Activated CD4-positive, alpha-beta T cell treated with anti-CD3 and anti-CD28 coated beads, Interleukin-2, amount 50 U/mL, for 4 hours (primary cell): ENCODE measurements at places on chromosomes 2 and 18.

DNA sequence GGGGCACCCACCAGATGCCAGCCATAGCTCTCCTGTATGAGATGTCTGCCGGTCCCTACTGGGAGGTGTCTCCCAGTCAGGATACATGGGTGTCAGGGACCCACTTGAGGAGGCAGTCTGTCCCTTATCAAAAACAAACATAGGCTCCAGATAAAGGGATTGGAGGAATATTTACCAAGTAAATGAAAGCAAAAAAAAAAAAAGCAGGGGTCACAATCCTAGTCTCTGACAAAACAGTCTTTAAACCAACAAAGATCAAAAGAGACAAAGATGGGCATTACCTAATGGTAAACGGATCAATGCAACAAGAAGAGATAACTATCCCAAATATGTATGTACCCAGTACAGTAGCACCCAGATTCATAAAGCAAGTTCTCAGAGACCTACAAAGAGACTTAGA is 640.0 kb upstream of the LRRTM4 start:
- no peak for DNase-seq

DNA sequence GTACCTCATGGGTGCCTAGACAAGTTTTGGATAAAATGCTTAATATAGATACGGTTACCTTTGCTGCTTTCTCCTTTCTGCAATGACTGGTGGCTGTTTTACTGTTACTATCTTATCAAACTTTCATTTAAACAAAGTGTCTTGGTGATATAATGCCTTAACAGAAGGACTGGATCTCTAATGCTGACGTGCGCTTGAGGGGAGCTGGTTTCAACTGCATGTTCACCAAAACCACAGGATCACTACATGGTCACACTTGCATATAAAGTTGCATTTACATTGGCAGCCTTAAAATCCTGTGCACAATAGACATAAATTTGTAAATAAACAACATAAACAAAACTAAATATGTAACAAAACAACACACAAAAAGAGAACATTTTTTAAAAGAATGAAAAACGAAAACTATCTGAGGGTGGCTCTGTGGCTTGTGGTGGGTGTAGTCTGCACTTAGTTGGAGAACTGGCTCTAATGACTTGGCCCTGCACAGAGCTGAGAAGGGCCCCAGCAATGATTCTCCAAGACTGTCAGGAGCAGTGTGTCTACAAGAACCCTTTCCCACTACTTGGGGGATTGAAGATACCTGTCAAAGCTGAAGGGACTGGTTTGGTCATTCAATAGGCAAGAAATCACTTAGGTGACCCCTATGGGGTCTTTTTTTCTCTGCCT is 135.5 kb downstream of the UXS1 start:
- DNase-seq, result no peak

DNA sequence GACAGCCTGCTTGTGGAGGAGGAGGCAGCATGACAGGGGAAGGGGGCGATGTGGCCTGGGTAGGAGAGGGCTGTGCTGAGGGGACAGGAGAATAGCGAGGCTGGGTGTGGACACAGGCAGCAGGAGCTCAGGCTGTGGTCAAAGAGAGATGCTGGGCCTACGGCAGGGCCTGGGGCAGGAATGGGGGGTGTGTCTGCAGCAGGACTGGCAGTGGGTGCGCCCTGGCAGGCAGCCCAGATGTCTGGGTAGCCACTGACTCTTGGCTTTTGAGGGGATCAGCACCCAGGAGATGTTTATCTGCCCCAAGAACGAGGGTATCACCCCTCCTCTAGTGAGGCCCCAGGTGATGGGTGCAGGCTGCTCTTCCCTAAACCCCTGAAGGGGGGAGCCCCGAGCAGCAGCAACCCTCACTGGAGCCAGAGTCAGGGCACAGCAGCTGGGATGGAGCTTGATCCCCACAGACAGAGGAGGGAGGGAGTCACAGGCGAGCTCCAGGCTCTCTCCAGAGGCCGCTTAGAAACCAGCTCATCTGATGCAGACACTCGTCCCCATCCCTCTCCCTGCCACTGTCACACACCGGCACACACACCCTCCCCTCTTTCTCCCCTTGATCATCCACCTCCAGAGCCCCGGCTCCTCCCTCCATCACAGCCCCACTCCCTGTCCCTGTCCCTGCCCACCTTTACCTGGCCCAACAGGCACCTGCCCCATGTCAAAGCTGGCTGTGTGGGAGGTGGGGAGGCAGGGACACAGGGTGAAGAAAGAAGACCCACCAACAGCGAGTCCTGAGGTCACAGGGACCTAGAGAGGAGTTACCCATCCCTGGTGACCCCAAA is 29.8 kb upstream of the TNS1 start:
- DNase-seq, result no peak

DNA sequence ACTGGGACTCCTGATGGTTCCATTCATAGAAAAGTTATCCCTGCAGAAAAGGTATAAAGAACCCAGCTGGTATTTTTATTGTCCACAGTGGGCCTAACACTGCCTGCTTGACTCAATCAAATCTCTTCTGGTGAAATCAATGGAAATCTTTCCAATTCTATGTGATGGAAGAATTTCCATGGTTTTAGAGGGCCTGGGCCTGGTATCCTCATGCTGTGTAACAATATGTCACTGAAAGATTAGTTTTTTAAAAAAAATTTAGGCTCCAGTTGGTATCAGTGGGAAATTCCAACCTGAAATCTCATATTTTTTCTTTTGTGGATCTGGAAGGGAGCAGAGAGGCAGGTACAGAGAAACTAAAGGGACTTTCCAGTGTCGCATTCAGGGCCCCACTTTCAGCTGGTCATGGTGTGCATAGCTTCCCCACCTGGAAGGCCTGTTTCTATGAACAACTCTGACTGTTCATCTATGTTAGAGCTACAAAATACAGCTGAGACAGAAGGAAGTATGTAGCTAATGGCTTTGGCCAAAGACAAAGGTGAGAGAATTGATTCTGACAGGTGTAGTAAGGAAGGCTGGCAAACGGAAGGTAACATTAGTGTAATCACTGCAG is 20.9 kb downstream of the NEB start:
- DNase-seq, result no peak

- DNase-seq, result no peak
Measured at GRCh38 chr18:58525928-58526424, 102.9 kb downstream of the ALPK2 start.

- no peak for DNase-seq
Measured at GRCh38 chr2:235432741-235433520, 60.9 kb upstream of the AGAP1 start.

DNA sequence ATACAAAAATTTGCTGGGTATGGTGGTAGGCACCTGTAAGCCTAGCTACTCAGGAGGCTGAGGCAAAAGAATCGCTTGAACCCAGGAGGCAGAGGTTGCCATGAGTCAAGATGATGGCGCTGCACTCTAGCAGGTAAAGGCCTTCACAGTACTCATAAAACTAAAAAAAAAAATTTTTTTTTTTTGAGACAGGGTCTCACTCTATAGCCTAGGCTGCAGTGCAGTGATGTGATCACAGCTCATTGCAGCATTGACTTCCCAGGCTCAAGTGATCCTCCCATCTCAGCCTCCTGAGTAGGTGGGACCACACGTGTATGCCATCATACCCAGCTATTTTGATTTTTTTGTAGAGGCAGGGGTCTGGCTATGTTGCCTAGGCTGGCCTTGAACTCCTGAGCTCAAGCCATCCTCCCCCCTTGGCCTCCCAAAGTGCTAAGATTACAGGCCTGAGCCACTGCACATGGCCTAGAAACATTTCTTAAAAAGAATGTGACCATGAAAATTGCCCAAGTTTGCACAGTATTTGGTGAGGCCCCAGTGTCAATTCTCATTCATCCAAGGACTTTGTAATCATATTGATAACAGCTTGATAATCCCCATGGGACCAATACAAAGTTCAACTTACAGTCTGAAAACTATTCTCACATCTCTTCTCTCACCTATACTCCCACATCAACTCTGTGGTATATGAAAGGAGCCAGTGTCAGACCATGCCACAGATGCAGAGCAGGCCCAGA is 64.2 kb upstream of the MYCN start:
- no peak for DNase-seq

GRCh38 chr2:239169311-239170048 is 231.3 kb downstream of the HDAC4 start:
- DNase-seq, result no peak

- DNase-seq, result no peak
Measured at GRCh38 chr2:38735999-38736320, 15.2 kb downstream of the SRSF7 start.

DNA sequence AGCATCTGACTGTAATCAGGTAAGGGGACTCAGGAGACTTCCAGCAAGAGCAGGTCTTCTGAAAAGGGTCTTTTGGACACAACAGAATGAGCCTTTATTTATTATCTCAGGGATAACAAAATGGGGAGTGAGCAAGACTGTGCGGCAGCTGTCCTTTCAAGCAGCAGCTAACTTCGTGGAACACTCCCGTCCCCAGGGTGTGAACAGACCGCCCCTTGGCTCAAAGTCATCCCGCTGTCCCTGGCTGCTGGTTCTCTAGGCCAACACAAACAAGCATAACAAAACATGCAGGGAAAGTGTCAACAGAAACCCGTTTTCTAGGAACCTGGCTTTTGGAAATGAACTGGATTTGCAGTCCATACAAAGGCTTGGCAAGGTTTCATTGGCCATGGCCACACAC is 787.9 kb upstream of the FANCL start:
- no peak for DNase-seq

- DNase-seq, result no peak
Measured at GRCh38 chr2:60715561-60715960, 40.5 kb upstream of the PAPOLG start.

DNA sequence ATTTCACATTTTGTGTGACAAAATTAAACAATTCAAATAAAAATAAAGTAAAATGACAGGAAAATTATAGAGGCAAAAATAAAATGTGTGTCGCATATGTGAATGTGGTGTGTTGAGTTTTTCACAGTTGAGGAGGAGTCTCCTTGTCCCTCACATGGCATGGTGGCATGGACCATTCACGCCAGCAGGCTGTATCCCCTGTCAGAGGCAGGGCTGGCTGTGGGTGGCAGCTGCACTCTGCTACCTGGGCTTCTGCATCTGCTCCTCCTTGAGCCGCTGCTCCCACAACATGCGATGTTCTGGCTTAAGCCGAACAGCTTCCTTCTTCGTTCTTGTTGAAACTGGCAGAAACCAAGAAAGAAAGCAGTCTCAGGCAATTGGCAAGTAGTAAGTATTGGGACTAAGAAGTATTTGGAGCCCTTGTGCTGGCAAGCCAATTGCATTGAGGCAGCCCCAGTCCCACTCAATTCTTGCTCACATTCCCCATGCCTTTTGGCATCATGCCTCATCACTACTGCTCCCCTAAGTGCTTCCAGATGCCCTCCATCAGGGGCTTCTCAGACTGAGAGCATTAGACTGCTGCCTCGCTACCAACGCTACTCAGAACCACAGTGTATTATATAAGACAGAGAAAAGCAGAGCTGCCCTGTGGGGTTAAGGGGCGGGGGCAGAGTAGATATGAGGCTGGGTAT is 177.9 kb upstream of the NABP1 start:
- no peak for DNase-seq

GRCh38 chr18:28177828-28178635 is 1.1 kb upstream of the CDH2 start:
- DNase-seq, result no peak

- peak; percentile 75 for DNase-seq
Measured at GRCh38 chr18:74498712-74499627, 2.8 kb downstream of the CNDP2 start.

DNA sequence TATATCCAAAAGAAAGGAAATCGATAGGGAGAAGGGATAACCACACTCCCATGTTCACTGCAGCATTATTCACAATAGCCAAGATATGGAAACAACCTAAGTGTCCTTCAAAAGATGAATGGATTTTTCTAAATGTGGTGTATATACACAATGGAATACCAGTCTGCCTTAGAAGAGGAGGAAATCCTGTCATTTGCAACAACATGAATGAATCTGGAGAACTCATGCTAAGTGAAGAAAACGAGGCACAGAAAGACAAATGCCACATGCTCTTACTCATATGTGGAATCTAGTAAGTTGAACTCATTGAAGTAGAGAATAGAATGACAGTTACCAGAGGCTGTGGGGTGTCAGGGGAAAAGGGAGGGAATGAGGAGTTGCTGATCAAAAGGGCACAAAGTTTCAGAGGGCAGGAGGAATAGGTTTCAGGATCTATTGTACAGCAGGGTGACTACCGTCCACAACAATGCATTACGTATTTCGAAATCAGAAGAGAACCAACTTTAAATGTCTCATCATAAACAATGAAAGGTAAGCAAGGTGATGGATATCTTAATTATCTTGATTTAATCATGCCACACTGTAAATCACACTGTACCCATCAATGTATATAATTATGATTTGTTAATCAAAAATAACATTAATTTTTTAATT is 46.1 kb downstream of the SIGLEC15 start:
- DNase-seq, result no peak

DNA sequence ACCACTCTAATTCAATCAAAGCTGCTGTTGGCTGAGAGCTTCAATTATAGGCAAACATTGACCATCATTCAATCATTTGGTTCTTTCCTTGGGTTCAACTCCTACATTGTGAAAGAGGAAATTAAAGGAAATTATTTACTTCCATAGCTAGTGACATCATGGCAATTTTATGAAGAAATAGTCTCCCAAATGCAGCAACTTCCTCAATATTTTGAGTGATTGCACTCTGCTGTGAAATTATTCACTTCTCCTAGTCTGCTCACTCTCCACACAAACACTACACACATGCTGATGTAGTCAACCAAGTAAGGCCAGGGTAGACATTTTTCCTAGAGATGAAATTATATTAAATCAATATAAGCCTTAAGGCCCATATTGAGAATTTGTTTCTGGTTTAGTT is 86.7 kb upstream of the NCKAP5 start:
- DNase-seq, result no peak

DNA sequence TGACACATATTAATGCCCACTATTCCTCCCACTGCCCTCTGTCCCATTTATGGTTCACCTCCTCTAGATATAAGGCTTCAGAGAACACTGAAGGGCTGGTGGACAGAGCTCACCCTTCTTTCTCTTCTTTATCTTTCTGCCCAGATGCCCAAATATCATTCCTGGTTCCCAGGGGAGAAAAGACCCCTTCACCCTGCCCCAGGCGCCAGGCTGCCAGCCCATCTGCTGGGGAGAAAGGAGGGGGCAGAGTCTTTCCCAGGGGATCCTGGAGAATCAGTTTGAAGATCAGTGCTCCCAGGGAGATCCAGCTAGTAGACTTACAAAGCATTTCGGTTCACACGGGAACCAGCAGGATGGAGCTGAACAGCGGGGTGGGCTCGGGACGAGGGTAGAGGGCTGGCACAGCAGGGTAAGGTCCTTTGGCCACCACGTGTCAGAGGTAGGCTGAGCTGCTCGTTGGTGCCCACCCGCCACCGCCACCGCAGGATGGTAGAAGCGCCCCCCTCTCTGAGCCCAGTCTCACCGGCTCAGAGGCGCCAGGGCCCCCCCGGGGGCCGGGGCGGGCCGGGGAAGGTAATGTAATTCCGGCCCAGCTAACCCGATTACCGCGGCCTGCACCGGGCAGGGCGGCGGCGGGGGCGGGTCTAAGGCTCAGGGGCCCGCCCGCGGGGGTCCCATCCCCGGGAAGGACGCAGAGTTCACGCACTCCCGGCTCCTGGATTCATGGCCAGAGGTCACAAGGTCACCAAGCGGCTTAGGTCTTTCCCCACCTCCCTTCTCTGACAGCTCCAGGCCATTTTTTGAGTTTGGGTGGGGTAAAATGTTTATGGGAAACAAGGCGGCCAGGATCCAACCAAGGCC is 1.3 kb upstream of the TLX2 start:
- no peak for DNase-seq
